Pons (tissue), 1 donor: ENCODE measurements at places on chromosomes 3 and 15.

DNA sequence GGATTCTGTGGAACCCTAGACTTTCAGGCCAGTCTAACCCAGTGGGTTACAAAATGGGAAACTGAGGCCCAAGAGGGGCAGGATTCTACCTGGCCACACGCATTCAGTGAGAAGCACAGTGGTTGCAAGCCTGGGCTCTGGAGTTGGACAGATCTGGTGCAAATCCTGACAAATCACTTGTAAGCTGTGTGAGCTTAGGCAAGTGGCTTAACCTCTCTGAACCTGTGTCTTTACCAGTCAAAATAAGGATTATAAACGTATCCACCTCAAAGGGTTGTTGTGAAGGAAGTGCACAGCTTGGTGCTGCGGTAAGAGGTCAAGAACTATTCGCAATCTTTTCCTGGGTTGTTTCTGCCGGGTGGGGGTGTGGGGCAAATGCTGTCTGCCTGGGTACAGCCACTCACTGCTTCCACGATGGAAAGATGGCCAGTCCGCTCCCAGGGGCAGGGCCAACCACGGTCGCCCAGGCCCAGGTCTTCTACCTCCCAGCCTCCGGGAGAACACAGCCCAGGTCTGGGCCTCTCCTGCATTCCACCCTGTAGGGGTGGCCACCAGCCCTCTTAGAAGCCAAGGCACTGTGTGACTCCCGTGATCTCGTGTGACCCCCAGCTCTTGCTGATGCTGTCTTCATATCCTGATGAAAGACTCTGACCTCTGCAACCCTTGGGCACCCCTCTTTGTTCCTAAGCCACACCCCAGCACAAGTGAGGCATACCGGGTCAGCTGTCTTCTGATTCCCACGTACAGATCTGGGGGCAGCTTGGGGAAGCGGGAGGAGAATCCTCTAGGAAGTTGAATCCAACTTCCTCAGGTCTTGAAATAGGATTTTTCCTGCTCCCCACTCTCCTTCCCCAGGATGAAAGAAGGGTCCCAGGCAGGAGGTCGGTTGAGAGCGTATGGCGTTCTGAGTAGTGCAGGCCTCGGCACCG is 1.5 kb downstream of the CHRNA3 start:
- DNase-seq, result no peak

DNA sequence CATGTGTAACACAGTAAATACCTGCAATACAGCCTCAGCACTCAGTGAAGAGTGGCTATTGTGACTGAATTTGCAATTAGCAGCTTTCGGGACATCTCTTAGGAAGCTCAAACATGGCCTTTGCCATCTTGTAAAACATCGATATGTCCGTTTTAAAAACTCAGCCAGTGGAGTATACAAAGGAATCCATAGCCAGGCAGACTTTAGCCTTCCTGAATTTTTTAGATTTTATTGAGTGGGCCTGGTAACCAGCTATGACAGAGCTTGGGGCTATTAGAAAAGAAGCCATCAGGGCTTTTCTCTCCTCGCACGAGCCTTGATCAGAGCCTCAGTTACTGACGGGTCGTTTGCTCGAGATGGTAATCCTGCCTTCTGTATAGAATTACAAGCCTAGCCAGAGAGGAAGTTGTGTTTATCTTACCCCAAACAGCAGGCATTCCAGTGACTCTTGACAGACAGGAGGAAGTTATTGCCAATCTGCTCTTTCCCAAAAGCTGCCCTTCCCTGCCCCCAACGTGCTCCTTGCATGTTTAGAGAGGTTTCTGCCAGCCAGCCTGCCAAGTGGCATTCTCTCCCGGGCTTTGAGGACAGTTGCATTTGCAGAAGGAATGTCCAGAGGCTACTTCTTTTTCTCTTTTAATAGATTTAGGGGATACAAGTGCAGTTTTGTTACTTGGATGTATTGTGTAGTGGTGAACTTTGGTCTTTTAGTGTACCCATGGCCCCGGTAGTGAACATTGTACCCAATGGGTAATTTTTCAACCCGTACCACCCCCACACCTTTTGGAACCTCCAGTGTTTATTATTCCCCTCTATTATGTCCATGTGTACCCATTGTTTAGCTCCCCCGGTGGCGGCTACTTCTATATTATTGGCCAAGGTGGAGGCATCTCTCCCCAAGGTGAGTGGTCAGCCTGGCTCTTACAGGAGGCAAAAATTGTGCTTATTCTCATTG is 40.6 kb downstream of the ITPR1 start:
- DNase-seq, result peak; percentile 31

DNA sequence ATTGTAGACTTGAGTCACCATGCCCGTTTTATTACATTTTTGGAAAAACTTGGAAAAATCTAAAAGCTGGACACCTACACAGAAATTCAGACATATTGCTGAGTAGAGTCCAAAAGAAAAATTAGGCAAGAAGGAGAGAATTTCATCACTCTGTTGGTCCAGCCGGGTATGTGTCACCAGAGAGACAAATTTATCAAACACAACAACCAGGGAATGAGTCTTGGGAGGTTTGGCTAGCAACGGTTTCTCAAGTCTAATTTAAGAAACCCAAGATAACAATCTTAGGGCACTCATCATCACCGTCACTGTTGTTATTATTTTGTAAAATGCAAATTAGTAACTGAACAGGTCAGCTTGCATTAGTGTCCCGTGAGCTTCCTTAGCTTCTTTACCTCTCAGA is 197.5 kb upstream of the C2CD4B start:
- no peak for DNase-seq

DNA sequence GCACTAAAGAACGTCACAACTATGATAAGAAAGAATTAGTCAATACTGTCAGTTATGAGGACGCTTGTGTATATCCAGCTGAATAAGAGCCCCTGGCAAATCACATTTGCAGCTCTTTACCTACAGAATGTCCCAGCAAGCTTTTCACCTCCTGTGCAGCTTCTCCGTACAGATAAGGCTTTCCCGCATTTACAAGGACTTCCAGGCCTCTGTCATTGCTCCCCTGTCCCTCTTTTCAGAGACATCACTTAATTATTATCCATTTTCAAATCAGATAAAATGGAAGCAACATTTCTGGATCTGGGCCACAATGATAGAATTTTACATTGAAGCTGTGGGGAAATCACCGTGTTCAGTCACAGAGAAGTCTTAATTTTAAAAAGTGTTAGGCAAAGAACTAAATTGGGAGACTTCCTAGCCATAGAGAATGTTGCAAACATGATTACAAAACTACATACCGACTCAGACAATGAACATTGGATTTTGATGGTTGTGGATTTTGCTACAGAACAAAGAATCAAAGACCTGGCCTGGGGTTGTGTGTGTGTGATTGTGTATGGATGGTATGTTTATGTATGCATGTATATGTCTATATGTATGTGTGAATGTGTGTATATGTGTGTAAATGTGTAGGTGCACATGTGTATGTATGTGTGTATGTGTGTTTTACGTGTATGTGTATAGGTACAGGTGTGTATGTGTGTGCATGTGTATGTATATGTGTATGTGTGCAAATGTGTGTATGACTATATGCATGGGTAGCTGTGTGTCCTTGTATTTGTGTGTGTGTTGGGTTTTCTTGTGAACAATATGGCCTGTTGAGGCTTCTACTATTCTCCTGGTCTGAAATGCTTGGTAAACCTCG is 41.5 kb downstream of the MGLL start:
- no peak for DNase-seq

DNA sequence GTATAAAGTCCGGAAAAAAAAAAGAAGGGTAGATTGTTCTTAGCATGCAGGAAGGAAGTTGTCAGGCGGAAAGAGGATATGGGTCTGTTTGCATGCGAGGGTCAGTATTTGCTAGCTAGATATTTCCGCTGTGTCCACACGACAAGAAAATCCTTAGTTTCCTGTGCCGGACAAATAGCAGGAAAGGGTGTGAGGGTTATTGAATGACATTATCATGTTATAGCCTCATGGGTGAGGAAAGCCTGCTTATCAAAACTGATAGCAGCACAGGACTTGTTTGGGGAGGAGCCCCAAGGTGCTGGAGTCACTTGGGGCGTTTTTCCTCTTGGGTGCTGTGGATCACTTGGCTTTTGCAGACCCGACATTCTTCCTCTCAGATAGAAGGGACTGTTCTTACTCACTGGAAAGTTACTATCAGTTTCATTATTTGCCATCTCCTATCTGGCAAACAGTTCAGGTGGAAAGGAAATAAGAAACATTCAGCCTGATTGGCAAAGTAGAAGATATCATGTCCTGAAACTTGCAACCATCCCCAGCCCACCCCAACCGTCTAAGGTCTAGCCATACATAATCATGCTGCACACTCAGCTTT is 127.2 kb upstream of the DPH6 start:
- no peak for DNase-seq

- DNase-seq, result no peak
These were observed 37.6 kb upstream of the RHCG start for GRCh38 chr15:89533861-89534544.

GRCh38 chr15:90099868-90100831 is 2.1 kb downstream of the IDH2 start:
- peak; percentile 85 for DNase-seq

DNA sequence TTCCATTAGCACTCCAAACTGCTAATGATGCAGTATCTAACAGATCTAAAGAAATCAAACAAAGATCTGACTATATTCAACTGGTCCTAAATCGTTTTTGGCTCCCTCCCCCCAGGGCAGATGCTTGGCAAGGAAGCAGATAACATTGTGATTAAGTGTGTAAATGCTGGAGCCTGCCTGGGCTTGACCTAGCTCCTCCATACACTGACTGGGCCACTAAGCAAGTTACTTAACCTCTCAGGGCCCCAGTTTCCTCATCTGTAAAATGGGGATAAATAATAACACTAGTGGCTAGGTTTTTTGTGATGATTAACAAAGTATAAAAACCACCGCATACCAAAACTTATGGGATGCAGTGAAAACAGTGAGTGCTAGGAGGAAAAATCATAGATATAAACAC is 9.2 kb downstream of the EID1 start:
- no peak for DNase-seq

DNA sequence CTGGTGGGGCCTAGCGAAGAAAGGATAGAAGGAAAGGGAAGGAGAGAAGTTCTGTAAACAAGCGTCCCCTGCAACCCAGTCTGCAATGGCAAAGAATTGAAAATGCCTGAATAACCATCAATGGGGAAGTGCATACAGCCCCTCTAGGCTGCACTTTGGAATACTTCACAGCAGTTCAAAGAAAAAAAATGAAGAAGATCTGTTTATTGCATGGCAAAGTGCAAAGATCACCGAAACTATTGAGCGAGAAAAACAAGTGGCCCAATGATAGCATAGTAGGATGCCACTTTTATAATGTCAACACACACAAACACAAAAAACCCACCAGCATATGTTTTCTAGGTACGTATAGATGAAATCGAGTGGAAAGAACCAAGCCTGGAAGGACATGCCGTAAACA is 13.6 kb upstream of the SLC6A1 start:
- DNase-seq, result no peak

GRCh38 chr15:57089815-57090495 is 171.5 kb downstream of the TCF12 start:
- DNase-seq, result no peak

GRCh38 chr3:170413291-170413690 is 5.4 kb upstream of the CLDN11 start:
- DNase-seq, result no peak

DNA sequence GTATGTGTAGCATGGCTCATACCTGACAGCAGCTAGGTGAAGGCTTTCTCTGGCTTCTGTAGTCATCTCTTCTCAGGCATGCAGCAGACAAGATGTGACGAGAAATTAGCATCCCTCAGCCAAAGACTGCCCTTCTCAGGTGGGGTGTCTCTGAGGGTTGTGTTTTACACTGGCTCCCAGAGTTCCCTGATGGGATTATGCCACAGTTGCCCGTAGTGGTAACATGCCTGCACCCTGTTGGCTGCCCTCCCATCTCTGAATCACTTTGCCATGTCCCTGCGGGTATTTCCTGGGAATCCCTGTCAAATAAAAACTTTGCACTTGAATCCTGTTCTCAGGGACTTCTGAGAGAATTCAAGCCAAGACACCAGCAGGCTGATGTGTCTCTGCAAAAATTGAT is 70.5 kb downstream of the LRTM1 start:
- no peak for DNase-seq

DNA sequence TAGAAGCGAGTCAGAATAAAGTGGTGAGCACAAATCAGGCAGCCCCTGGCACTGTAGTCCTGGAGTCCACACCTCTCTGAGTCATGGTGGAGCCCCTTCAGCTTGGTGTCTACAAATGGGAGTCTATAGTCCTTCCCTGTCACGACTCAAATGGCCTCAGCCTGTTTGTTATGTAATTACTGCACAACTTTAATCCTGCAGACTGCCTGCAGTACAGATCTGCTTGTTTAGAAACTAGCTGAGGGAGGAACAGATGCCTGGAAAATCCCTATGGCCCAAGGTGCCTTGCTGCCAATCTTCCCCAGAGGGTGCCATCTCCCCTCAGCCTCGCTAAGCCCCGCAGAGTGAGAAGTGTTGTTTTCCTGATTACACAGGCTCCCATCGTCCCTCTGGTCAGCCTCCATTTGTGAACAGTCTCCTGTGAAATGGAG is 3.9 kb upstream of the CXCR6 start:
- DNase-seq, result peak; percentile 24

- DNase-seq, result no peak
These were observed 84.8 kb downstream of the ARPP21 start for GRCh38 chr3:35724106-35724505.
